NB4 (cell line): ENCODE measurements at places on chromosomes 2 and 18.

- DNase-seq, result no peak
These were observed 224.0 kb upstream of the KCNH7 start for GRCh38 chr2:163062524-163062923.

GRCh38 chr2:15918761-15919356 lies 21.5 kb upstream of the MYCN start:
- DNase-seq, result no peak

DNA sequence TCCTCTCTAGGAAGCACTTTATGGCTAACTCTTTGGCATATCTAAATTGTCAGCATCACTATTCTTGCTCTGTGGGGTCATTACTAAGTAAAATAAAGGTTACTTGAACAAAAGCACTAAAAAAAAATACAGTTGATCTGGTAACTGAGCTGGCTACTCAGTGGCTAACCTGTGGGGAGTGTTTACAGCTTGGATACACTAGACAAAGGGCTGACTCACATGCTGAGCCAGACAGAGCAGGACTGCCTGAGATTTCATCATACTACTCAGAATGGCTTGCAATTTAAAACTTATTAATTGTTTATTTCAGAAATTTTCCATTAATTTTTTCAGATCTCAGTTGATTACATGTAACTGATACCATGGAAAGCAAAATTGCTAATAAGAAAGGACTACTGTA lies 1690.4 kb upstream of the SLC39A10 start:
- no peak for DNase-seq

- peak; percentile 28 for DNase-seq
These were observed 259.0 kb upstream of the HNMT start for GRCh38 chr2:137705296-137705695.

GRCh38 chr2:100822587-100823248 lies 2.8 kb downstream of the NPAS2 start:
- DNase-seq, result no peak

GRCh38 chr2:102765061-102765460 lies 3.2 kb downstream of the TMEM182 start:
- DNase-seq, result no peak

DNA sequence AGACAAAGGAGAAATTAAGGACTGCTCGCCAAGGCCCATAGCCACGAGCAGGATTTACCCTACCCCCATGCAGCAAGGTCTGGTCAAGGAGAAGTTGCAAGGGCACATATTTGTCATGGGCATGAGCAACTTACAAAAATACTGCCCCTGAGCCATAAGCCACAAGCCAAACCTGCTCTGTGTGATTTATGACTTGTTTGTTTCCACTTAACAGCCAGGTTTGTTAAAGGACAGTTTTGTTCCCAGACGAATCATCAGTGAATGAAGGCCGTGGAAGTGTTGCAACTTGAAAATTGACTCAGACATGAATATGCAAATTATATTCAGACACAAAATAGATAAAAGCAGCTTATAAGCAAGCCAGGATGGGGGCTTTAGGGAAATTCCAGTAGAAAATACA lies 31.3 kb upstream of the EVA1A start:
- DNase-seq, result no peak

- no peak for DNase-seq
These were observed 43.4 kb upstream of the VIT start for GRCh38 chr2:36653155-36653554.

- no peak for DNase-seq
These were observed 148.6 kb downstream of the TGIF1 start for GRCh38 chr18:3598581-3598980.

DNA sequence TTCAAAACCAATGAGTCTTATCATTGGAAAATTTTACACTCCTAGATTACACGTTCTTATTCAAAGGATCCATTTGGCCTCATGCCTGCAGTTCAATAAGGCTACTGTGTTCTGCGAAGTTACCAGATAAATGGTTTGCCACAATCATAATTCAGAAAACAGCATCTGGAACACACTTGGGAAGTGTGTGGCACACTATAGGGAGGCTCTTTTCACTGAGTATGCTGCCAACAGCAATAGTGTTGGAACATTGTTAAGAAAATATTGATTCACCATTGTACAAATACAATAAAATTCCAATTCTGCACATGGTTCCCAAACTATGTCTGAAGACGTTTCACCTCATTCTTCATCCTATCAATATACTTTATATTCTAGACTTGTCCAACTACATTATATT lies 141.4 kb upstream of the DOK6 start:
- no peak for DNase-seq

DNA sequence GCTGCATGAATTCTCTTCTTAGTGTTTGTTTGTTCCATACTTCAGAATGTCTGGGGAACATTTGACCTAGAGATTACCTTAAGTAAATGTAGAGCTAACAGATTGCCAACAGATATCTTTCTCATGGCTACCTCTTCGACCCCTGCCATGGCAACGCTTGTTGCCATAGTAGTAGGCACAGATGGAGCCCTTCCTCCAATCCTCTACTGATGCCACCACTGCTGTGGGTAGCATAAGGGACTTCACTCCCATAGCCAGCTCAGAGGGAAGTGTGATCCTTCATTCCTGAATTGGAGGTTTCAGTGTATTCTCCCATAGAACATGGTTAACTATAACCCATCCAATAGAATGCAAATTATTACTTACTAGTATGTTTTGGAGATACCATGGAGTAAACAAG lies 543.6 kb upstream of the NRP2 start:
- DNase-seq, result no peak

DNA sequence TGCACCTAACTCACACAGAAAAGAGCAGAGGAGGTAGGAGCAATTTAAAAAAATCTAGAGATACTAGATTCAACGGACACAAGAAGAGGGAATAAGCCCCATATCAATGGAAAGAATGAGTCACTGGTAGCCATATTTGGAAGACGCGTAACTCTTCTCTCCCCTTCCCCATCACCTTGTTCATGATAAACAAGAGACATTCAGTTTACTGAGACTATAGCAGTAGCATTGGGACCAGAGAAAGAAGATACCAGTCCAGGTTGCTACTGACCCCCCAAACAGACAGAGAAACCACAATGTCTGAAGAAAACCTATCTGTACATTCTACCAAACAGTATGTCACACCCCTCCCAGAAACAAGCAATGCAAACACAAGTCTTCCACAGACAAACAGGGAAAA lies 81.1 kb downstream of the SLC66A3 start:
- peak; percentile 13 for DNase-seq

GRCh38 chr2:96694816-96695455 lies 44.9 kb downstream of the LMAN2L start:
- DNase-seq, result no peak

DNA sequence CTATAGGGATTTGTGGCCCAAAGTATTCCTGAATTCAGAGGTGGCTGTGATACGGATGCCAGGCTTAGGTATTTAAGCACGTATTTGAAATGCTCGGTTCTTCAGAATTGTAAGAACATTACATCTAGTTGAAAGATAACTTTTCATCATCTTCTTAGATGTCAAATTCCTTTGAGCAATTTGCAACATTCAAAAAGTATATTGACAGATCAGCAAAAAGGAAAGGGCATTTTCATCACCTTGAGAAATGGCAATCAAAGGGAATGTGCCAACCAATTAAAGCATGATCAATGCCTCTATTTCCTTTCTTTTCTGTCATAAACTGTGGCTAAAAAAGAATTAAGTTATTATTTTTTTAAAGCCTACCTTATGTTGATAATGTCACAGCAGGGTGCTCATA lies 66.3 kb upstream of the LRRTM4 start:
- no peak for DNase-seq

GRCh38 chr2:151771599-151772358 lies 37.5 kb upstream of the NEB start:
- no peak for DNase-seq

- DNase-seq, result no peak
These were observed 69.2 kb downstream of the KCTD1 start for GRCh38 chr18:26479065-26479680.

DNA sequence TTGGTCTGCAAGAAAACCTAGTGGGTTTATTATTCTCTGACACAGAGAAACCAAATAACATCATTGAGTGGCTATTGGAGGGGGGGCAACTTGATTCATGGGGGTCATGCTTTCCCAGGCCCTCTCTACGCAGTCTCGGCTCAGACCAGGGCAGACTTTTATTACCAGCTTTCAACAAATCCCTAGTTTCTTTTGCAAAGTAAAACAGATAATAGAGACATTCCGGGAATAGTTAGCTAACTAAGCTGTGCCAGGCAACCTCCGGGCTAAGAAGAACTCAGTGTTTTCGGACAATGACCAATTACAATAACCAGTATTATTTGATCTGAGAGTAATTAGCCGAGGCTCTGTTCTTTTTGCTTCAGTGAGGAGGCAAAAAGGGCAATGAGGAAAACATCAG lies 66.3 kb downstream of the CDK15 start:
- DNase-seq, result no peak
